ENCODE measurements at places on chromosomes 7 and 10. TPM values are rescaled to one million over a fixed set of nuclear protein-coding genes. Genes with fewer than 3 reads are reported as not detected.

CYP3A4 gene
- polyA plus RNA-seq, result not detected

SDK1 gene
- polyA plus RNA-seq, result 3.6 TPM

NPTX2 gene
- 6.9 TPM for polyA plus RNA-seq

SPAM1 gene
- not detected for polyA plus RNA-seq

FAM13C gene
- polyA plus RNA-seq, result 31.2 TPM

CRPPA gene
- polyA plus RNA-seq, result 4.4 TPM
